ENCODE measurements at places on chromosomes 12 and 14.
A peak's percentile ranks its signal among the peaks of the same experiment; 100 is the strongest.

- DNase-seq = no peak
These were observed 19.9 kb downstream of the SEC23A start for GRCh38 chr14:39083127-39083526.

- peak; percentile 75 for DNase-seq
These were observed 445 bp downstream of the CERS5 start for GRCh38 chr12:50166799-50167048.

DNA sequence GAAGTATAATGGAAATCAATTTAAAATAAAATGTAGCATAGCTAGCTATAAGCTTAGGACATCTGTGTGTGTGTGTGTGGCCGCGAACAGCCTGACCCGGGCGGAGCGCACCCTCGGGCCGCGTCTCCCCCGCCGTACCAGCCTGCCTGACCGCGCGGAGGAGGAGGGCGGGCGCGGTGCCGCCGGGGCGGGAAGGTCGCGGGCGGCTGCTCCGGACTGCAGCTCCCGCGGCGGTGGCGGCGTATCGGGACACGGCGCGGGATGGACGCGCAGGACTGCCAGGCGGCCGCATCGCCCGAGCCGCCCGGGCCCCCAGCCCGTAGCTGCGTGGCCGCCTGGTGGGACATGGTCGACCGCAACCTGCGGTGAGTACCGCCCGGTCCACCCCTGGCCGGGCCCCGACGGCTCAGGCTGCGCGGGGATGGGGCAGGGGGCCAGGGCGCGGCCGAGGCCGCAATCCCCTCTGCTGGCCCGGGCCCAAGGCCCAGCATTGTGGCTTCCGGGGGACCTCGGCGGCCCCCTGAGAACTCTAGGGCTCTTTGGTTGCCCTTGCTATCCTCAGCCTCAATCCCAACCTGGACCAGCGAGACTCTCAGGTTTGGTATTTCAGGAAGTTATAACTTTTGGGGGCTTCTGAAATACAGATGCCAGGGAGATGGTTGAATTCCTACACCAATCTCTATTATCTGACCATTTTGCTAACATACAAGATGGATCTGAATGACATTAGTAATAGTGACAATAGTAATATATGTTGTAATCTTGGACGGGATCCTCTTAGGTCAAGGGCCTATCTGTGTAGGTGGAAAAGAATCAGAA, at the start of gene ABHD12B:
Gene ABHD12B, plus strand, starts transcription at position 140 of the 819 bp plus-strand sequence. Its CDS starts 122 bp downstream, at position 262.
- DNase-seq = no peak

- no peak for DNase-seq
These were observed 14.8 kb downstream of the JDP2 start for GRCh38 chr14:75442642-75443041.

- no peak for DNase-seq
These were observed 38.6 kb upstream of the ATF1 start for GRCh38 chr12:50725011-50725942.

DNA sequence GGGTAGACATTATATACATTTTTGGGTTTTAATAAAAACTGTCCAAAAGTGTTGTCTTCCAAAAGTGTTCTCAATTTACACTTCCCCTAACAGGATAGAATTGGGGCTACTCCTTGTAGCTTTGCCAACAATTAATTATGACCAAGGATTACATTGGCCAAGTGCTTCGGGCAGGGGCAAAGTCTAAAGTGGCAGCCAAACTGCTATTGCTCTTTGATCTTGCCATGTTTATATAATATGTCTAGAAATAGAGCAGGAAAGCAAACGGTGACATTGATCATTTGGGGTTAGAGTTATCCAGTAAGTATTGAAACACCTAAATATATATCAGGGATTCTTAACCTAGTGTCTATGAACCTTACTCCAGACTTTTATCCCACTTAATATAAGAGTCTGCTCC, 31.2 kb upstream of the IGF1 start:
- DNase-seq = no peak

DNA sequence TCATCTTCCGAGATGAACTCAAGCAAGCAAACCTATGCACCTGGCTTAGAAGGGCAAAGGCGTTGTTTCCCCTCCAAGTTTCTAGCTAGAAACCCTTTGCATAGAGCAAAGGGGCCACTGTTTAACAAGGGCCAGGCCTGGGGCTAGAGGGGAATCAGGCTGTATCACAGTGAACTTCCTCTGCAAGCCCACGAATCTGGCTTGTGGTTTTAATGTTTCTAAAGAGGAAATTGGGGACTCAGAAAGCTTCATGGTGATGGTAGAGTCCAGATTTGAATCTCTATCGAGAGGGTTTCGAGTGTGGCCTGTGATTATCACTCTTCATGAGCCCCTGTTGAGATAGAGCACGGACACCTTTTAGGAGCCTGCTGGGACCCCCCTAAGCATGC, 189.9 kb downstream of the VRK1 start:
- no peak for DNase-seq

DNA sequence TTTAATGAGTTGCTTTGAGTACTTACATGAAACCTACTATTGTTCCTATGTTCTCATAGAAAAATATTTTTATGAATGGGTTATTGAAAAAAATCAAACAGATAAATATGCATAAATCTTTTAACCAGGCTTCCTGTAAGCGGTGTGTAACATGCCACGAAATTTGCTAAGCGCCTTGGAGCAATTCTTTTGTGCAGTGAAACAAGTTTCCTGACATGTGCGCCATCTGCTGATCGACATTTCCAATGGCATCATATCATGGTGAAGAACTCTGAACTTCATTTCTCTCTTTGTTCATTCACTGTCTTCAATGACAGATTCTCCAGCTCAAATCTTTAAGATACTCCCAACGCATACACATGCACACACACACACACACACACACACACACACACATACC, 145.6 kb upstream of the NAV3 start:
- no peak for DNase-seq

- no peak for DNase-seq
These were observed 166.7 kb downstream of the SLC38A4 start for GRCh38 chr12:46659032-46659650.

DNA sequence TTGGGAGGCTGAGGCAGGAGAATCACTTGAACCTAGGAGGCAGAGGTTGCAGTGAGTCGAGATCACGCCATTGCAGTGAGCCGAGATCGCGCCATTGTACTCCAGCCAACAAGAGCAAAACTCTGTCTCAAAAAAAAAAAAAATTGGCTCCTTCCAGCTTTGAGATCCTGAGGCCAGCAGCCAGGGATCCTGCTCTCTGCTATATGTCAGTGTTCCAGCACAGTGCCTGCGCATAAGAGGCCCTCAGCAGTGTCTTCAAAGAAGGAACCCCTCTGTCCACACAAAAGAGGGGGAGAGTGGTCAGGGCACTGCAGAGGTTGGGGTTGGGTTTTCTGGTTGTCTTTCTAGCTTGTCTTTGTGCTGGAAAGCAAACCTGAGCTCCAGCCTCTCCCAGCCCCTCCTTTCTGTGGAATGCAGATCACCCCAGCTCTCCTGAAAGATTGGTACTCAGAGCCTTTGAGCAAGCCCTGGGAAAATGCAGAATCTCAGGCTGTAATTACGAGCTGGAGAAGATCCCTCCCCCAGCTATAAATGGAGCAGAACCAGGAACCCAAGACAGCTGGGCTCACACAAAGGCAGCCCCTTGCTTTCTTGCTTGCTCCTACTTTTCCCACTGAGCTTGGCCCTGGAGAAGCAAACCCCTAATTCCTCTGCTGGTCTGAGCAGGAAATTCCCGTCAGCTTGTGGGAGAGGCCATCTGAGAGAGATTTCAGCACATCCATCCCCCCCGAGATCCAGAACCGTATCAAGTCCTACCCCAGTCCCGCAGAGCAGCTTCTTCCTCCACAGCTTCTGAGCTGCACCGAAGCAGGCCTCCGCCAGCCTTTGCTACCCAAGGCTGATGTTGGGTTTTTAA, 205.7 kb downstream of the ZFP36L1 start:
- no peak for DNase-seq

GRCh38 chr14:22500525-22500924, 88.5 kb downstream of the DAD1 start:
- no peak for DNase-seq

DNA sequence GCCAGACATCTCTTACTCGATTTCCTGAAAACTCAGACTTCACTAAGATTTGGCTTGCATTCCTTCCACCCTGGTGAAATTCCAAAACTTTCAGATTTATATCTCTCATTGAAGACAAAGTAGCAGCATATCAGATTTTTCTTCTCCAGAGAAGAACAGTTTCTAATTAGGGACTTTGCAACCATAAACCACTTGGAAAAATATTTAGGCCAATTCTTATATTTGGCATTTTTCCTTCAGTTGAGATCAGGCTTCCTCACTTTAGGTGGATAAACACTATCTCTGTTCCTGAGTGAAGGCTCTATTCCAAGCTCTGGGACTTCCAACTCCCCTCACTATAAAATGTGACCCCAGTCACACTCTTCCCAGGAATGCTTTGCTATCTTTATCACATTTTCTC, 1434.3 kb upstream of the FLRT2 start:
- DNase-seq = no peak

- no peak for DNase-seq
These were observed 28.9 kb downstream of the PTGER2 start for GRCh38 chr14:52342849-52343596.

- no peak for DNase-seq
These were observed 296.5 kb upstream of the TMEM132C start for GRCh38 chr12:127970491-127970890.

DNA sequence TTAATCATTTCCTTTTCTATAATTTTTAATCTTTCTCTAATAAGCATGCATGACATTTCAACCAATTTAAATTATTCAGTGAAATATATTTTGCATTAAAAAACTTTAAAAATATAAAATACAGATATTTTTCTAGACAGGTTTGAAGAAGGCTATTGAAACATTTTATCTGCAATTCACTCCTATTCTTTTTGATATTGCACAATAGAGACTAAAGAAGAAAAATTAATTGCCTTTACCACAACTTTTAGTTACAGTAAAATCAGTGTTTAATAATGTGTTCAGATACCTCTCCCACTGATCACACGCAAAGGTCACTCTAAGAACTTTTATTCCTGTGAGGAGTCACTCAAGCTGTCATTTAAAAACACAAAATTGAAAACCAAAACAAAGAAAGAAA, 1416.7 kb downstream of the FSCB start:
- no peak for DNase-seq

DNA sequence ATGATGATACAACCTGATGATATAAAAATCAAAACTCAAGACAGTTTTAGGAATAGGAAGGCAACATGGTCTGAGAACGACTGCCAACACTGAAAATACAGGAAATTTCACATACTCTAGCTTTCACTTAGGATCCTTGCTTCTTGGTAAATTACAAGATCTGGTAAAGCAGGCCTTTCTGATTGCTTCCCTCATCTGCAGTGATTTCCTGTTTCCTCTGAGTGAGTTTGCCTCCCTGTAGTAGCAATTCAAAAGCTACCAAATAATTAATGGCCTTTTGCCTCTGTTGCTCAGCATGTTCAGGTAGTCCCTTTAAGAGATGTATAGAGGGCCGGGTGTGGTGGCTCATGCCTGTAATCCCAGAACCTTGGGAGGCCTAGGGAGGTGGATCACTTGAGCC, 2.0 kb upstream of the IRAK3 start:
- no peak for DNase-seq

DNA sequence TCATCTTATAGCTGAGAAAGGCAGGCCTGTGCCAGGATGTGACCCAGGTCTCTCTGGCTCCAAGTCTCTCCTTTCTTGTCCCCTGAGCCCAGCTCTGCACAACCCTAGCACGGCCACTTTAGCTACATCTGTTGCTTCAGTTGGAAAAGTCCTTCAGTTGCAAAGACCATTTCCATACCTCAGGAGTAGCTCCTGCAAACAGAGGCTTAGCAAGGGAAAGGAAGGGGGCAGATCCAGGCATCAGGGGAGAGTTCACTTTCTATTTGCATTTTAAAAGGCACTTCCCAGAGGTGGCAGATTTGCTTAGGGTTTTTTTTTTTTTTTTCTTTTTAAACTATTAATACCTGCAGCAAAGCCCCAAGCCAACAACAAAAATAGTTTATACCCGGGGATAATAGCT, 3.0 kb upstream of the PITPNM2 start:
- no peak for DNase-seq

DNA sequence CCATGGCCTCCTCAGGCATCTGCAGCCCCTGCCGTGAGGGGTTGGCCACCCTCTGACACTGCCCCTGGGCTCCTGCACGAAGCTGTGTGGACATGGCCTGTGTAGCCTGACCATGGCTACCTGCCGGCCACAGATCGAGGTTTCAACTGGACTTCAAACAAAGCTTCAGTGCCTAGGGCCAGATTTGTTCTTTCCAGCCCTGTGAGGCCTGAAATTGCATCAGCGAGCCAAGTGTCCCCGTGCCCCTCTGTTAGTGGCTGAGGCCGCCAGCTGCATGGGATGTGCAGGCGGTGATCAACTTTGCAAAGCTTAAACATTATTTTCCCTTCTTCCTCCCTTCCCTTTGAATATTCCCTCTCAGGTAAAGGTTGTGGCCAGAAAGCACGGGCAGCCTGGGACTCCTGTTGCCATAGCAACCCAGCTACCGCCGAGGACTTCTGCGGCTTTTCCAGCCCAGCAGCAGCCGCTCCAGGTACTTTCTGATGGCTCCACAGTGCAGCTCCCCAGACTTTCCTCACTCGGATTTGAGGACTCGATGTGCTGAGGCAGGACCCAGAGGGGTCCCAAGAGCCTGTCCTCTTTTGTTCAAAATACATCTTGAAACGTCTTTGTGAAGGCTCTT, 35.8 kb downstream of the DDX51 start:
- DNase-seq = no peak

- no peak for DNase-seq
These were observed 881 bp downstream of the PYGL start for GRCh38 chr14:50943261-50943942.

- peak; percentile 59 for DNase-seq
These were observed 65.2 kb downstream of the PPP2R5E start for GRCh38 chr14:63478010-63478409.

DNA sequence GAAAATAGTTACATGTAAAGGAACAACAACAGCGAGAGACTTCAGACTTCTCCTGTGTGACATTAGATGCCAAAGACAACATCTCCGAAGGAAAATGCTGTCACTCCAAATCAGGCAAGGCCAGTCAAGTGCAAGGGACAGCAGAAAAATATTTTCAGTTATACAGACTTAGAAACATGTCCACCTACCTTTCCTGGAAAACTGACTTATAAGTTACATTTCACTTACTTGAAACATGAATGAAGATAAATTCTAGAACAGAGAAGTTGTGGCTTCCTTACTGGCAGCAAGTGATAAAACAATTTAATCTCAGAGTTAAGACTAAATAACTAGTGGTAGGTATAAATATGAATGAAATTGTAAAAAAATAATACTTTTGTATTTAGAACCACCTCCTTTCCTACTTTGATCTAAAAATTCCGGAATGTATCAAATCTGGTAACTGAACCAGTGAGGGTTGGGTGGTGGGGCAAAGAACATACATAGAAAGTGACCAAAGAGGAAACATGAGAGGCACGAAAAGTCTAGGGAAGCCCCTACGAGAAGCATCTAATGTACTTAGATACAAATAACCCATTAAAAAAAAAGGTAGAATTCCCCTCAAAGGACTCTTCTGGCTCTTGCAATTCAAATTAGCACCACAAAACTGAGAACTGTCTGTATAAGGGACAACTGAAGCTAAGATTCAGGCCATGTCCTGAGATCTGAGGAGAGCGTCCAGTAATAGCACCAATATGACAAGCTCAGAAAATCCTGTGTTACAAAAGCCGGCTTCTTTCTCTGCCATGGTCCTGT, 21.2 kb downstream of the MTHFD1 start:
- no peak for DNase-seq

Data from T-helper 2 cell treated with Interferon-gamma antibody and Interleukin-4, amounts not matched to agents 5 μg/mL and 100 μg/mL, for 36 hours (primary cell).